ENCODE measurements at places on chromosomes 3 and 15.

- DNase-seq = no peak
These were observed 65.9 kb downstream of the PGPEP1L start for GRCh38 chr15:98941595-98942255.

GRCh38 chr3:116007000-116007399 is 383.7 kb downstream of the GAP43 start:
- no peak for DNase-seq

GRCh38 chr3:40333416-40333815 is 23.9 kb downstream of the EIF1B start:
- DNase-seq = no peak

DNA sequence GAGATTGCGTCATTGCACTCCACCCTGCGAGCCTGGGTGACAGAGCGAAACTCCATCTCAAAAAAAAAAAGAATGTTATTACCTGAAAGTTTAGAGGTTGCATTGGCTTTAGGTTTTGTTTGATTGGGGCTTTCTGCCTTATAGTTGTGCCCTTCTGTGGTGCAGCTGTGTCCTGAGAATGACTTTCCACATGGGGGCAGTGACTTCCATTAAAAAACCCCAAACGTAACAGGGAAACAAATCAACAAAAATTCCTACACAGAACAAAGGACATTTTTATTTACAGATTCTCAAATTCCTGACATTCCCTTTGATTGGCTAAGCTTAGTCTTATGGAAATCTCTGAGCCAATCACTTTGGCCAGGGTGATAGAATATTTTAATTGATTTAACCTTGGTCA is 154.1 kb upstream of the GPR149 start:
- DNase-seq = no peak

GRCh38 chr3:33645060-33645647 is 72.9 kb downstream of the CLASP2 start:
- no peak for DNase-seq

DNA sequence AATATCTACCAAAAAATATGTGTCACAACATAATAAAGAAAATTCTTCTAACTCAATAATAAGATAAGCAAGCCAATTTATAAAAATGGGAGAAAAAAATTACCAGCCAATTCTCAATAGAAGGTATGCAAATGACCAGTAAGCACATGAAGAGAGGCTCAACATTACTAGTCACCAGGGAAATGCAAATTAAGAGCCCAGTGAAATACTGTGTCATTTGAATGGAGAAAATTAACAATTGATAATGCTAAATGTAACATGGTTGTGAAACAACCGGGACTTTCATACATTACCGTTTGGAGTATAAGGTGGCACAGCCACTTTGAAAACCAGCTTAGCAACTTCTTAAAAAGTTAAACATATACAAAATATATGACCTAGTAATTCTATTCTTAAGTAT is 460.7 kb downstream of the IGSF11 start:
- no peak for DNase-seq

- no peak for DNase-seq
These were observed 116.5 kb downstream of the NEK10 start for GRCh38 chr3:27252646-27253045.

- no peak for DNase-seq
These were observed 94.3 kb downstream of the OXNAD1 start for GRCh38 chr3:16359331-16359730.

DNA sequence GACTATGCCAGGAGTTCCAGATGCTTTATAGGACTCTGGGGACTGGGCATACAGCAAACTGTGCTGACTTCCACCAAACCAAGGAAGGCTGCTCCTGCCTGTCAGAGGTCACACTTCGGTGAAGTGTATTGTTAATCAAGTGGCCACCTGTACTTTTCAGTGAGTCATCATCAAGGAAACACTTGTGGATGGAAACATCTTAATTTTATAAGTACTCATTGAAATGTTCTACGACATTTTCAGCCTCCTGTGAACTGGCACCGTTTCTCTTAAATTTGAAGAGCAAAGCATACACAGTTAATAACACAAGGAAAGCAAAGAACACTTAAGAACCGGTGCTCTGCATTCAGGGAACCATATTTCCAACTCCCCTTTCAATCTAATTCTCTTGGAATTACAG is 801.7 kb upstream of the DPPA4 start:
- DNase-seq = no peak

- DNase-seq = no peak
These were observed 246.5 kb downstream of the LRRN1 start for GRCh38 chr3:4045756-4046155.

GRCh38 chr3:134885877-134886621 is 91.0 kb downstream of the EPHB1 start:
- no peak for DNase-seq

- no peak for DNase-seq
These were observed 35.8 kb downstream of the ANAPC13 start for GRCh38 chr3:134449951-134450350.

DNA sequence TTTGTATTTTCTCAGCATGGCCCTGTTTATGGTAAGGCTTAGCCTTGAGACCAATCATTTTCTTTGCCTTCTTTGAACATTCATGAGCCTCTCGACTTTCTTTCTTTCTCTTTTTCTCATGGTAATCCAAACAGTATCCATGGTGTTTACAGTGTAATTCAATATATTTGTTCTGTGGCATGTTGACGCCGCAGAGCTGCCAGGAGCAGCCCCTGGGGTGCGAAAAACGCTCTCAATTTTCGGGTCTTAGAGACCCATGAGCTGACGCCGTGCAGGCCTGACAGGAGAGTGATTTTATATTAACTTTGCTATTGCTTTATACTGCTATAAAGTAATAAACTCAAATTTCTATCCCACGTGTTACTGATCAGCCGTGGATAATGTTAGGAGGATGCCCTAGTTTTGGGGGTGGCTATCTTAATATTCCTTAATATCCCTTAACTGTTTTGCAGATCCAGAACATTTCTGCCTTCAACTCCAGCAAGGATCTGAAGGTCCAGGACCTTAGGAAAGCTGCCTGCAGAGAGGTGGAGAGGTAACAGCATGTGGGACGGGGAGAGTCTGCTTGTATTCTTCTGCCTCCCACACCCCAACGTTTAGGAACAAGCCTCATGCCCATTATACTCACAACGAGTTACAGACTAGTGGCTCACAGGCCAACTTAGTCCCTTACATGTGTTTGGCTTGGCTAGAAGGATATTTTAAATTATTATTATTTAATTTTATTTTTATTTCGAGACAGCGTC is 29.3 kb upstream of the MYO1E start:
- DNase-seq = no peak

- DNase-seq = no peak
These were observed 913.8 kb downstream of the FHIT start for GRCh38 chr3:60337421-60337820.

DNA sequence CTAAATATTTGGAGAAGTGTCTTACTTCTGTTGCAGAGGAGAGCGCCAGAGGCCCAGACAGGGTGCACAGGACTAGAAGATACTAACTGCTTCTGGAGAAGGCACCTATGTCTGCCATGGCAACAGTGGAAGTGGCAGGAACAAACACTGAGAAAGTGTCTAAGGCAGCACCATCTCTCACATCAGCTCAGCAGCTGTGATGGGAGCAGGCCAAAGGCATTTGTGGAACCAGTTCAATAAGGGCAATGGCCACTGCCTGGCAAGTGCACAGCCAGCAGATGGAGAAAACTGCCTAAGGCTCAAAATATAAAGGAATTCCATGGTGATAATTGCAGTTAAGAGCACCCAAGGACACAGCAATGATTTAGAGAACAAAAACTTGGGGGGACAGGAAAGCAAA is 563.0 kb upstream of the CCDC54 start:
- no peak for DNase-seq

GRCh38 chr3:182967218-182968204 is 12.8 kb downstream of the DCUN1D1 start:
- peak; percentile 79 for DNase-seq

- DNase-seq = no peak
These were observed 768.7 kb downstream of the ROBO1 start for GRCh38 chr3:78999139-78999538.
